ENCODE measurements at places on chromosomes 3 and 15.

- H3K4me3 ChIP-seq: no peak overlapping the region
- DNase-seq: no peak
- no peaks in the 10 kb centered on the region for H3K27me3 ChIP-seq
Measured at GRCh38 chr15:92361321-92362000, 32.2 kb upstream of the ST8SIA2 start.

DNA sequence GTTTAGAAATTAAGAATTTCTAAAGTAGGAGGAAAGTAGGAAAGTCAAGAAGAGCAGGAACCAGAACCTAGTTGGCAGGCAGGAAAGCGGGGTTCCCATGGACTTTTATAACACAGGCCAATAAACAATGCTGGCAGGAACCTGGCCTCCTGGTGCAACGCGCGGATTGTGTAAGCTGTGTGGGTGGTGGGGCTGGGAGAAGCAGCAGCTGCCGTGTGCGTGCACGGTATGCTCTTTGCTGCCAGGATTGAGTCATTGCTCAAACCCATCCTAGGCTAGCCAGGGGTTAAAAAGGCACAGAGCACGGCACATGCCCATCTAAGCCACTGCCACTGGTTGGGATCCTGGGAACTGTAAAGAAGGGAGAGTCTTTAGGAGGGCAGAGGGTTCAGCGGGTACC, 209.9 kb upstream of the RGMA start:
- no peaks in the 10 kb centered on the region for H3K27me3 ChIP-seq
- no peak overlapping the region for H3K27ac ChIP-seq
- no peak overlapping the region for H3K4me3 ChIP-seq
- H3K36me3 ChIP-seq: no peaks in the 10 kb centered on the region
- DNase-seq: no peak

GRCh38 chr3:118900737-118901525, 133.7 kb downstream of the IGSF11 start:
- H3K4me1 ChIP-seq: no peaks in the 10 kb centered on the region
- H3K36me3 ChIP-seq: no peaks in the 10 kb centered on the region
- H3K27me3 ChIP-seq: no peaks in the 10 kb centered on the region
- DNase-seq: no peak
- no peak overlapping the region for H3K4me3 ChIP-seq

DNA sequence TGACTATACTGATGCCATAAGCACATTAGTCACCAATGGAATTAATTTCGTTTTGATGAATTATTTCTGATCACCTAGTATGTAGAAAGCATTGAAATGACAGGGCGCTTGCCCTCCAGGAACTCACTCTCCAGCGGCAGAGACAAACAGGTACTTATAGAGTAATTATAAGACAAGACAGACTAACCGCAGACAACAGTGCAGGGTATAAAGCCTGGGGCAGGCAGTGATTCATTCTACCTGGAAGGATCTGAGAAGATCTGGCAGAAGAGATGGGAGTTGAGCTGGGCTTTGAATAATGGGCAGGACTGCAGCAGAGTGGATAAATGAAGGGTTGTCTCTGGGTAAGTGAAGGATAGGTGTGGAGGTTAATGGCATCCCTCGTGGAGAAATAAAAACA, 331.8 kb downstream of the FGF12 start:
- H3K27me3 ChIP-seq: no peaks in the 10 kb centered on the region
- H3K4me1 ChIP-seq: no peaks in the 10 kb centered on the region
- DNase-seq: no peak
- H3K4me3 ChIP-seq: no peak overlapping the region

GRCh38 chr15:96411056-96412031, 80.8 kb downstream of the NR2F2 start:
- H3K36me3 ChIP-seq: no peaks in the 10 kb centered on the region
- no peaks in the 10 kb centered on the region for H3K4me1 ChIP-seq
- no peak for DNase-seq
- H3K27ac ChIP-seq: no peak overlapping the region

DNA sequence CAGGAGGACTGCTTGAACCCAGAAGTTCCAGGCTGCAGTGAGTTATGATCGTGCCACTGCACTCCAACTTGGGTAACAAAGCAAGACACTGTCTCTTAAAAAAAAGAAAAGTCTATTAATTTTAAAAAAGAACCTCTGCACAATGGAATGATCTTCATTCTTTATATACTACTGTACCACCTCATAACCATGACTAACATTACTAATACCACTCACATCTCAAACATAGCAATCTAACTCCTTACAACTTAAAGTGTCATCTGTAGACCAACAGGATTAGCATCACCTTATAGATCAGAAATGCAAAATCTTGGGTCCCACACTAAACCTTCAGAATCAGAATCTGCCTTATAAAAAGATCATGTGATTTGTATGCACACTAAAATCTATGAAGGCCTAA, 48.8 kb upstream of the MAP4 start:
- H3K27me3 ChIP-seq: no peaks in the 10 kb centered on the region
- peaks cover 3% of the 10 kb centered on the region for H3K4me1 ChIP-seq
- no peak overlapping the region for H3K4me3 ChIP-seq
- no peak for DNase-seq

- peaks cover 17% of the 10 kb centered on the region for H3K4me1 ChIP-seq
- H3K27ac ChIP-seq: no peak overlapping the region
- no peaks in the 10 kb centered on the region for H3K36me3 ChIP-seq
- DNase-seq: no peak
Measured at GRCh38 chr3:120743556-120744195, 1.1 kb downstream of the GTF2E1 start.

DNA sequence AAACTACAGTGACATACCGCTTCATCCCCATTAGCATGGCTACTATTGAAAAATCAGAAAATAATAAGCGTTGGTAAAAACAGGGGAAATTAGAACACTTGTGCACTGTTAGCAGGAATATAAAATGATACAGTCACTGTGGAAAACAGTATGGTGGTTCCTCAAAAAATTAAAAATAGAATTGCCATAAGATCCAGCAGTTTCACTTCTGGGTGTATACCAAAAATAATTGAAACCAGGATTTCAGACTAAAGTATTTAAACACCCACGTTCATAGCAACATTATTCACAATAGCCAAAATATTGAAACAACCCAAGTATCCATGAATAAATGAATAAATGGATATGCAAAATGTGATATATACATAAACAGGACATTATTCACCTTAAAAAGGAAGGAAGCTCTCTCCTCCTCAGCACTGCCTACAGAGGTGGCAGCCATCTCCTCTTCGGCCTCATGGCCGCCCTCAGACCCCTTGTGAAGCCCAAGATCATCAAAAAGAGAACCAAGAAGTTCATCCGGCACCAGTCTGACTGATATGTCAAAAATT, 34.1 kb downstream of the NGLY1 start:
- peaks cover 65% of the 10 kb centered on the region for H3K36me3 ChIP-seq
- no peaks in the 10 kb centered on the region for H3K4me1 ChIP-seq
- H3K27ac ChIP-seq: no peak overlapping the region
- H3K4me3 ChIP-seq: no peak overlapping the region

- no peak for DNase-seq
- no peak overlapping the region for H3K4me3 ChIP-seq
- no peaks in the 10 kb centered on the region for H3K36me3 ChIP-seq
- no peaks in the 10 kb centered on the region for H3K27me3 ChIP-seq
Measured at GRCh38 chr15:78220713-78221112, 13.7 kb downstream of the ACSBG1 start.

Data from CD4-positive, alpha-beta T cell (primary cell).